ENCODE measurements at places on chromosomes 1 and 21. TPM values are rescaled to one million over a fixed set of nuclear protein-coding genes. Genes with fewer than 3 reads are reported as not detected.

Gene RPTN
- polyA plus RNA-seq: not detected

Gene KIAA0040
- 12.4 TPM for polyA plus RNA-seq

DNA sequence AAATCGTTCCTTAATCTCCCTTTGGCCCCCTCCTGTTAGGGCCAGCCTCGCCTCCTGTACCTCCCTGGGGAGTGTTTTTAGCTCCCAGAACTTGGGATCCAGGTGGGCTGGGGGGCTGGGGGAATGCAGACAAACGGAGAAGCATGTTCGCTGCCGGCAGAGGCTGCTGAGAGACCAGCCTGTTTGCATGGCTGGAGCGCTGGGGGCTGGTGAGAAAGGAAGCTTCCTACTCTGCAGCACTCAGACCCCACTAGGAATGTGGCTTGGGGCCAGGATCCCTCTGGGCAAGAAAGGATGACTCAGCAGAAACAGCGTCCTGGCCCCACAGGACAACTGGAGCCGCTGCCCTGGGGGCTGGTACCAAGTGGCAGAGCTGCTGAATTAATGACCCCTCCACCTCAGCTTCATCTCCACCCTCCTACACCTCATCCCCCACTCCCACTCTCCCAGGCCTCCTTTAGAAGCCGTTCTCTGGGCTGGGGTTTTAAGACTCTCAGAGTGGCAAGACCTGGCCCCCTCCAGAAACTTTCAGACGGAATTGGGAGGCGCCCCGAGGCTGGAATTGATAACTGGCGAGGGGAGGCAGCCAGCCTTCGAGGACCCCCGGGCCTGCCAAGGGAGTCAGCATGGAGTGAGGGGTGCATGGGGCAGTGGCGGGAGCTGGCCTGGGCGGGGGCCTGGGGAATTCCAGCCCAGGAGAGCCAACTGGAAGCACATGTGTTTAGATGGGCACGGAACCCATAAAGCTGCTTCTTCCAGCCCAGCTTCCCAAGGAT lies 28.5 kb upstream of the EPS8L3 start:
- DNase-seq: peak; percentile 79

DNA sequence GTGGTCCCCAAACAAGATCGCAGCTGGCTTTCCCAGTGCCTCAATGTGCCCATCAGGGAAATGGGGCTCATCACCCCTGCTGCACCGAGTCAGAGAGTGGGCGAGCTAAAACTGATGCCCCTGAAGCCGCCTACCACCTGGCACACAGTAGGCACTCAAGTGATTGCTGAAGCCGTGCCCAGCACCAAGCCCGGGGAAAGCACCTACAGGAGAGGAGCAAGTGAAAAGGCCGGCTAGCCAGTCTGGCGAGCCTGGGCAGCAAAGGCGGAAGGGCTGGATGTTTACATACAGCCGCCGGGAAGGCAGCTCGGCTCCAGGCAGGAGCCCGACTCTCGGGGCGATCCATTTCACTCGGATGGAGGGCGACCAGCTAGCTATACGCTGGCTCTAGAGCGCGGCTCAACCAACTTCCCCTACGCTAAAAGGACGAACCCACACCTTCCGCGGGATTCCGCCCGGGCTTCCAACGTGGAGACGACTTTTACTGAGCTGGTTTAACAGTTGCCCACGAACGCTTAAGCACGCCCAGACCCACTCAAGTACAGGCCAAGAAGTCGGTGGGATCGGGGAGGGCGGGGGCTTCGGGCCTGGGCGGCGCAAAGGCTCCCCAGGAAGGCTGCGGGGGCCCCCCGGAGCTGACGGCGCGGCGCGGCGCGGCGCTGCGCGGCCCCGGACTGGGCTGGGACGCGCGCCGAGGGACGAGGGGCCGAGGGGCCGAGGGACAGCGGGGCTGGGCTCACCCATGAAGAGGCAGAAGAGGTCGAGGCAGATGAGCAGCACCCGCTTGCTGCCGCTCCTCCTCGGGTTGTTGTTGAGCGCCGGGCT lies 1.0 kb downstream of the PLPP3 start:
- peak; percentile 44 for DNase-seq

DNA sequence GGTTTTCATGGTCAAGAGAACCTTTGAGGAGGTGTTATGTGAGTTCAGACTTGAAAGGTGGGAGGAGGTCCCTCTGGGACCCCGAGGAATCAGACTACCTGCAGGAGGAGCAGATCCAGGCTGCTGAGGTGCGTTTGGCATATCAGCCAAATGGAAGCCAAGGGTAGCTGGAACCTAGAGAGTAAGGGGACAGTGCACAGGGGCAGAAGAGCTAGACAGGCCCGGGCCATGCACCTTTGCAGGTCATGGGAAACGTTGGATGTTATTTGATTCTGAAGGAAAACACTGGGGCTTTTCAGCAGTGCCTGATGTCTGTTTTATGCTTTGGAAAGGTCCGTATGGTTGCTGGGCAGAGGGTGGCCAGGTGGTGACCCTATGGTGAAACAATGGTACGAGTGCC lies 169.2 kb downstream of the PGBD5 start:
- DNase-seq: no peak

DNA sequence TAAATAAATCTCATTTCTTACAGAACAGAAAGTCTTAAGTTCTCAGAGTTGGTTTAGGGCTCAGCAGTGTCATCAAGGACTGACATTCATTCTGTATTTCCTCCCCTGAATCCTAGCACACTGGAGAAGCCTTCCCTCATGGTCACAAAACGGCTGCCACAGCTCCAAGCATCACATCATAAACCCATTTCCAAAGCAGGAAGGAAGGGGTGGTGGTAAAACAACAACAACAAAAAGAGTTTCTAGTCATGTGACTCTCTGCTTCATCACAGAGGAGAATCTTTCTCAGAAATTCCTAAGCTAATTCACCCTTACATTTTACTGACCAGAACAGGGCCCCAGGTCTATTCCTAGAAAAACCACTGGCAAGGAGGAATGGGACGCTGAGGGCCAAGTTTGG lies 210.3 kb downstream of the KAZN start:
- DNase-seq: no peak

DNA sequence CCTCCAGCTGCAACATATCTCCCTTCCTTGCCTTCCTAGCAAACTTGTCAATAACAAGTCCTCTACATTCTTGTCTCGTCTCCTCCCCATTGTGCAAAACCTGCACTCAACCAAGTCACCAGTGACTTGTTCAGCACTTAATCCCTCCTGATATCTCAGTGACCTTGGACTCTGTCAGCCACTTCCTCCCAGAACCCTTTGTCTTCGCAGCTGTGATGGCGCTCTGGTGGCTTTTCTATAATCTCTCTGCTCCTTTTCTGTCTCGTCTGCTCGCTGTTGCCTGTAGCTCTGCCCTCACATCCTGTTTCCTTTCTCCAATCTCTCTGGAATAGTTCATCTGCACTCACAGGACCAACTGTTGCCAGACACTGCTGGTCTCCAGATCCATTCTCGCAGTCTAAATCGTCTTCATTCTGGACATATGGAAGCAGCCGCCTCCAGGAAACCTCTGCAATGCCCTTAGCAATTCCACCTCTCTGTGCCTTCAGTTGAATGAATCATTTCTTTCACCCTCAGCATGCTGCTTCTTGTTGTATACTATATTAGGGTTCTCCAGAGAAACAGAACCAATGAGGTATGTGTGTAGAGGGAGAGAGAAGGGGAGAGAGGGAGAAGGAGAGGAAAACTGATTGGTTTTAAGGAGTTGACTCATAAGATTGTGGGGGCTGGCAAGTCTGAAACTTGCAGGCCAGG lies 17.4 kb upstream of the IFNAR2 start:
- DNase-seq: no peak

DNA sequence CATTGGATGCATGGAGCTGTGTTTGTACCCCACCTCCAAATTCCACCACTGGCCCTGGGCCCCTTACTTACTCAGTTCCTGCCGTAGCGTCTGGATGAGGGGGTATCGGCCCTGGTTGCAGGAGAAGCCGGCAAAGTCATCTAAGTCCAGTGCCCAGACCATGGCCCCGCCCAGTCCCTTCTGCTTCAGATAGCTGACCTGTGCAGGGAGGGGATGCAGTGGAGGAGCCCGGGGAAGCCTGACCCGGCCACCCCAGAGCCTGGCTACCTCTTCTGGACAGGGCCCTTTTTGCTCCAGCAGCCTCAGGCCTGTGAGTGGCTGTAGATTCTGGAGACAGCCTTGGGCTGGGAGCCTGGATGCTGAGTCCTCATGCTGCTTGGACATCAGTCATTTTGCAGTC lies 11.8 kb downstream of the CHIT1 start:
- DNase-seq: no peak
